CD4-positive, alpha-beta memory T cell (primary cell): ENCODE measurements at places on chromosomes 1 and 21.
A peak's percentile ranks its signal among the peaks of the same experiment; 100 is the strongest.

DNA sequence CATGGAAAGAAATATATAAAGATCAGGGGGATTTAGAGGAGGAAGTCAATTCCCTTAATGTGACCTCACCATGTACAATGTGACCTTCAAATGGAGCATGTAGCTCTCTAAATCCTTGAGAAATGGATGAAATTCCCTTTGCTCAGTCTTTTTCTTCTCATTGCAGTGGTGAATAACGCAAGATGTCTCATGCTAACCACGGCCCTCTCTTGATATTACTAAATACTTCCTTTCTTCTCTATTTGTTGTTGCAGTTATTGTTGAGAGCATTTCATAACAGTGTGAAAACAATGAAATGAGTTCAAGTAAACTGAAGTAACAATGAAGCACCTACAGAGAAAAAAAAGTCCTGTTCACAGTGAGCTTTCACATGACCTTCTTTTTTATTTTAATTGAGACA is 55.6 kb downstream of the ZNF281 start:
- no peak for DNase-seq

DNA sequence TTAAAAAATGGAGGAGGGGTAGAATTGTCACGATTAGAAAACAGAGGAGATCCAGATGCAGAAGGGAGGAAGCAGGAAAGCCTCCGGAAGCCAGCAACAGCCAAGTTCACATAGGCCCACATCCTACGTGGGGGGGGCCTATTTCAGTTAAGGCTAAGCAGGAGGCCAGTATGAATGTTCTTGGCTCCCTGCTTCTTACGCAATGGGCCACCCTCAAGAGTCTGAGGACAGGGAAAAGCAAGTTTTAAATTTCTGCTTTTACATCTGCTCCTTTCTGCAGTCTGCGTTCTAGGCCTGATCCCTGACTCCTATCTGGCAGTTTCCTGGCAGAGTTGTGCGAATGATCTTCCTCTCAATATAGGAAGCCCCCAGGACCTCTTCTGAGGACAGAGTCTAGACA is 30.6 kb downstream of the RABIF start:
- no peak for DNase-seq

DNA sequence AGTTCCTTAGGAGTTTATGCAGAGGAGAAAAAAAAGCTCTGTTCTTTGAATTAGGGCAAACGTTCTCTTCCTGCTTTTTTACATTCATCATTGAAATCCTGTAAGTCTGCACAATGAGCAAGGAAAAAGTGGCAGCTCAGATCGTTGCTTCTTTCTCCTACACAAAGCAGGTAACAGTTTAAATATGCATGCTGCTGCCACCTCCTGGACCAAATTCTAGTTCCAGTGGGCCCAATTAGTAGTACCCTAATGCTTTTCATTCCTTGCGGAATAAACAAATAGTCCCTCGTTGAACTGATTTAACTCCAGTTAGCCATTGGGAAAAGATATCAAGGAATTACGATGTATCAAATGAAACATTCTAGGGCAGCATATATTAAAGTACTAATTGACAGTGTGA is 20.1 kb downstream of the YTHDF2 start:
- no peak for DNase-seq

DNA sequence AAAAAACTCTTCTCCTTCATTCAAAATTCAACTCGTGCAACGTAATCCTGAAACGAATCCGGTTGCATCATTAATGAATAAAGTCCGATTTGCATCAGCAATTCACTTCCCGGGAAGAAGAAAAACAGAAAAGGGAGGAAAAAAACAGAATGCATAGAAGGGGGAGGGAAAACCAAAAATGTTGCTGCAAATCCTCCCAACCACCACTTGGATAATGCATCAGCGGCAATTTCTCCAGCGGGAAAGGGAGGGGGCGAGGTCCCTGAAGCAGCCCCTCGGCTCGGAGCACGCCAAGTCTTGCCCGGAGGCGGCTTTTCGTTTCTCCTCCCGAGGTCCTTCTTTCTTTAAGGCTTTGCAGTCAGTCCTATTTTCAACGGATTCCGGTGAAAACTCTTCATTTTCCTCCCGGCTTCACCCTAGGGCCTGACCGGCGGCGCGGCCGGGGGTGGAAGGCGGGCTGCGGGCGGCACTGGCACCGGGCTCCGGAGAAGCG is 723 bp downstream of the CDC42BPA start:
- DNase-seq = no peak

DNA sequence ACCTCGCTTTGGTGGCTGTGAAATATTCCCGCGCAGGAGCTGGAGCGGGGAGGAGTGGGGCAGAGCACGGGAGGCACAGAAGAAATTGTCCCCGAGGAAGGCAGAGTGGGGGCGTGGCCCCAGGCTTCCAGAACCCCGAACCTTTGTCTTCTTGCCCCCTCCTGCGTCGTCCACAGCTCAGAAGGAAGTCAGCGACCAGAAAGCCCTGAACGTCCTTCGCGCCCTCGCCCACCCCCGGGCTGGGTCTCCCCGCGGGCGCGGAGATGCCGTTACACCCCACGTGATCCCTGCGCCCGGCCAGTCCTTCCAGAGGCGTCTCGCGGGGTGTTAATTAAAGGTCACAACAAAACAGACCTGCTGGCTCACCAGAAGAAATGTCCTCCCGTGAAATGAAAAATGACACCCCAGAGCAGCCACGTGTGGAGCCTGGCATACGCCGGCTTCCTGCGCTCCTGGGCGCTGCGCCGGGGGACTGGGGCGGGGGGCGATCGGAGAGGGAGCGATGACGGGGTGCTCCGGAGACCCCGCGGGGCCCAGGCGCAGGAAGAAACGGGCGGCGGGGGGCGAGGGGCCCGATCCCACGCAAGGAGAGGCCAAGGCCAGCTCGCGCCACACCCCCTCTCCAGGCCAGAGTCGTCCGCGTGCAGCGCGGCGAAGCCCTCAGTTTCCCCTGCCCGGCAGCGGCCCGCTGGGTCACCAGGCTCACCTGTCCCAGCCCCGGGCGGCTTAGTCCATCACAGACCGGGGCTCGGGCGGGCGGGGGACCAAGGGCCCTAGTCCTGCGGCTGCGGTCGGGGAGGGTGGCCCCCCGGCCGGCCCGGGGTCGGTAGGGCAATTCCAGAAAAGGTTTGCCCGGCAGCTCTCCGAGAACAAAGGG is 995 bp upstream of the KIF26B start:
- DNase-seq = peak; percentile 16

DNA sequence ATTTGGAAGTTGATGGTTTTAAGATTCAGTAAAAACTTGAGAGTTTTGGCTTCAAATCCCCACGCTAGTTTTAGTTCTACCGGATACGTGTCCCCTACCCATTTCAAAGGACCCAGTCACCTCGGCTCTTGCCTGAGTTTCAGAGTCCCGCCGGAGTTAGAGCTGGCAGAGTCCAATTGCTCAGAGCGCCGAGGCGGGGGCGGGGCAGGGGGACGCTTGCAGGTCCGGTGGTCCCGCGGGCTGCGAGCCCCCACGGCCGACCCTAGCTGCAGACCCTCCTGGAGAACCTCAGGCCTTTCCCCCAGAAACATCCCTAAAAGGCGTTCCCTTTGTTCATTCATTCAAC is 765 bp upstream of the VPS45 start:
- DNase-seq = peak; percentile 47

- DNase-seq = no peak
These were observed 11.4 kb downstream of the GGPS1 start for GRCh38 chr1:235339746-235340145.

GRCh38 chr1:67945733-67946374 is 104.6 kb downstream of the DIRAS3 start:
- no peak for DNase-seq

DNA sequence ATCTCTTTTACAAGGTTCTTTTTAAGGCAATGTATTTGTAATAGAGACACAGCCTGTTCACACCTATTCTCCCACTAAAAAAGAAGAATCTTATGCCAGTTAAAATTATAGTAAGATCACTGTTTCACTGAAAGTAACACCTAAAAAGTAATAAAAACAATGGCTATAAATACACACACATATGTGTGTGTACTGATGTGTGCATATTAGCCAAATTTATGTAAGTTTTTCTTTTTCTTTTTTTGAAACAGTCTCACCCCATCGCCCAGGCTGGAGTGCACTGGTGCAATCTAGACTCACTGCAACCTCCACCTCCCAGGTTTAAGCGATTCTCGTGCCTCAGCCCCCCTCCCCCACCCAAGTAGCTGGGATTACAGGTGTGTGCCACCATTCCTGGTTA is 56.8 kb upstream of the SLC30A10 start:
- no peak for DNase-seq

DNA sequence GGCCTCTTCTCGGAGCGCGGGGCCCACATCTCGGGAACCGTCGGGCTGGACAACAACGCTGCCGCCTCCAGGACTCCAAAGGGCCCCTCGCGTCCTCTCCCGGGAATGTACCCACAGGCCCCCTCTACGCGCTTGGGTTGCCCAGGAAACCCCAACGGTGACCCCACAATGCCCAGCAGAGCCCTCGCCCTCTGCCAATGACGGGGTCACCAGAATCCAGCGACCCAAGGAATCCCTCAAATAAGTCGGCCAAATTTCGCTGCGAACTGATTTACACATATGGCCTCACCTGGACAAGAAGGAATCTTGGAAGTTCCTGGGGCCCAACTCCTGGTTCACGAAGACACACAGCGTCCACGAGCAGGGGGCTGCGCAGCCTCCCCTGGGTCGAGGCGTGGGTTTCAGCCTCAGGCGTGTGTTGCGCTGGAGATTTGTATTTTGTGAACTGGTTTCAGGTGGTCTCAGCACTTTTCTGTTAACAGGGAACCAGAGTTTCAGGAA is 78.1 kb downstream of the DESI2 start:
- no peak for DNase-seq

- DNase-seq = no peak
These were observed 704.5 kb upstream of the ADGRL4 start for GRCh38 chr1:79711001-79711431.

GRCh38 chr1:24391882-24392603 is 21.5 kb downstream of the STPG1 start:
- peak; percentile 69 for DNase-seq
